CD8-positive, alpha-beta T cell (primary cell): ENCODE measurements at places on chromosomes 7 and 10.
A peak's percentile ranks its signal among the peaks of the same experiment; 100 is the strongest.

DNA sequence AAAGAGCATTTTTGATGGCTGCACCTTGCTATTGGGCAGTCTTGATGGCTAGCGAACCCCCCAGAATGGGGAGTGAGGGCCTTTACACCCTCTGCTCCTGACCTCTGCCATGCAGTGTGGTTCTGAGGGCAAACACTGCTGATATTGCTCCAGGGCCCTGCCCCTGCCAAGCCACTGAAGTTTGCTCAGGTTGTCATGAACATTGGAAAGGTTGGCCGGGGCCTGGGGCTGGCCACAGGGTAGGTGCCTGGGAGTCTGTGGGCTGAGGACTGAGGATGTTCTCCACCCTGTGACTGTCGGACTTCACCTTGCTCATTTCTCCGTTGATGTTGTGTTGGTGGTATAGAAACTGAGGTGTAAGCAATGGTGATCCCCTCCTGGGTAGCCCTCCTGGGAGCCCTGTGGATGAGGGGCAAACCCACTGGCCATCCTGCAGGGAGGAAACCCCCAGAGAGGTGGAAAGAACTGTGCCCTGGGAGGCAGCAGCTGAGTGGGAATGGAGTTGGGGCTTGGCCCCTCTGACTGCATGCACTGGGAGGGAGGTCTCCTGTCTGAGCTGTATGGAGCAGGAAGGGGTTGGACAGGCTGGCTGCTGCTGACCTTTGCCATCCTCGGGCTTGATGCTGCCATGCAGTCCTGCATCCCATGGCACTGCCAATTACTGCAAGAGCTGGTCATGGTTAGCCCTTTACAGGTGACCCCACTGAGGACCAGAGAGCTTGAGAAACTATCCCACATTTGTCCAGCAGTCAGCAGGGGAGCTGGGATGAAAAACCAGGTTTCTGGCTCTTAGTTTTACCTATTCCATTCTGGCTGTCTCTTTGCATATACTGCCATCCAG, 77.1 kb downstream of the SH2D4B start:
- DNase-seq = no peak

- no peak for DNase-seq
Measured at GRCh38 chr10:118817328-118818068, 62.7 kb upstream of the CACUL1 start.

DNA sequence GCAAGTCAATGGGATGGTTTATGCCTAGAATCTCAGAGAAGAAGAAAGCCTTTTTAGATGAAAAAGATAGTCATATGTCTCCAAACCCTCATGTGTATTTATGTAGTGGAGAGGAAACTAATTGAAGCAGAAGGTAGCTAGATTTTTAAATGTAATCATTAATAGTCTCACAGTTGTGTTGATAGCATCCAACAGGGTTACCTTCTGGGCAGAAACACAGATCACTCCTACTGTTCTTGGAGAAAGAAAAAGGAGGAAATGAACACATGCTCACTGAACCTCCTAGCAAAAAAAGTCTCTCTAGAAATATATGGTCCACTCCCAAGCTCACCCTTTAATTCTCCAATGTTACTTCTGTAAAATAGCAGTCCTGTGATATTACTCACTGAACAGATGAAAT, 777.2 kb upstream of the C7orf33 start:
- DNase-seq = no peak

- no peak for DNase-seq
Measured at GRCh38 chr10:58451193-58451889, 61.3 kb upstream of the BICC1 start.

GRCh38 chr10:73923935-73924598, 13.1 kb downstream of the PLAU start:
- DNase-seq = no peak

DNA sequence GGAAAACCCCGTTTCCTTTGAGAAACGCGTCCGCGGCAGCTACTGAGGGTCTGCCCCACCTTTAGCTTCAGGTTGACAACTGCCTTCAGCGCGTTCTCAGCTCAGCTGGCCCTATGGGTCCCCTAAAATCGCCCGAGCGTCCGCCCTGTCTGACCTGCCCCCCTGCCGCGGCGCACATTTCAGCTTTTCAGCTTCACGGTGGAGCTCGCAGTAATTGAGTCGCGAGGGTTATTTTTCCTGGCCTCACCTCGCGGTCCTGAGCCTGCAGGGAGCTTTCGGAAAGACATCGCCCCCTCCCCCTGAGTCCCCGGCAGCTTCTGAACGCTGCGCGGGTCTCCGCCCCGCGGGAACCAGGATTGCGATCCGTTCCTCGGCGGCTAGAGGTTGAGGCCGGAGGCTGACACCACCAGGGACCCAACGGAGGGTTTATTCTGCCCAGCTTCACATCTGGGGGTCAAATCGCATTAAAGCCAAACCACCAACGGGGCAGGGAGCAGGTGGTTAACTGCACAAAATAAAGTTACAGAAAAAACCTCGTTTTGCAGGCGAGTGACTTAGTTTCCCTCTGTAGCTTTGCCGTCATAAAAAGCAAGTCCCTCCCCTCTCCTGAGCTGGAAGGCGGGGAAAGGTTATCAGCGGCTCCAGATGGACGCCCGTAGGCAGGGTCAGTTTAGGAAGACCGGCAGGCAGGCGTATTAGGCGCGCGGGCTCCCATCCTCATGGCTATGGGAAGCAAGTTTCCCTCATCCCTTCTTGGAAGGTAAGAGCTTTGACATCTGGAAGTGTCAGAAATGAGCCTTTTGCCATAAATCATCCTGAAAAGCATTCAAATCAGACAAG, 11.0 kb downstream of the TWIST1 start:
- DNase-seq = no peak

DNA sequence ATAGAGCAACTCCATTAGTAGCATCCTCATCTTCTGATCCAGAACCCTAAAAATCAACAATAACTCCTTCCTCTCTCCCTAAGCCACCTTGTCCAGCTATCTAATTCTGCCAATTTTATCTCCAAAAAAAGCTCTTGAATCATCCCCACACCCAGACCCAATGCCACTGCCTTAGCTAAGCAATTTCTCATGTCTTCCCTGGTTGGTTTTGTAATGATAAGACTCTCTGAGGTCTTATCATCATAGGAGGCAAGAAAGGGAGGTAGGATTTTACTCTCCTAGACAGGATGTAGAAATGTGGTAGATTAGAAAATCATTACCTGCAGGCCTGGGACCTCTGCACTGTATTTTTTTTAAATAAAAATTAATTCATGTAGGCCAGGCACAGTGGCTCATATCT, 283.5 kb upstream of the NEBL start:
- DNase-seq = no peak

- no peak for DNase-seq
Measured at GRCh38 chr10:116742367-116743265, at the start of gene HSPA12A. HSPA12A (minus strand) TSS chr10:116742566; CDS start chr10:116742469, 97 bp downstream.

GRCh38 chr10:106450966-106451365, 713.5 kb downstream of the SORCS1 start:
- DNase-seq = no peak

- DNase-seq = no peak
Measured at GRCh38 chr7:26721450-26721849, 142.9 kb downstream of the SKAP2 start.

DNA sequence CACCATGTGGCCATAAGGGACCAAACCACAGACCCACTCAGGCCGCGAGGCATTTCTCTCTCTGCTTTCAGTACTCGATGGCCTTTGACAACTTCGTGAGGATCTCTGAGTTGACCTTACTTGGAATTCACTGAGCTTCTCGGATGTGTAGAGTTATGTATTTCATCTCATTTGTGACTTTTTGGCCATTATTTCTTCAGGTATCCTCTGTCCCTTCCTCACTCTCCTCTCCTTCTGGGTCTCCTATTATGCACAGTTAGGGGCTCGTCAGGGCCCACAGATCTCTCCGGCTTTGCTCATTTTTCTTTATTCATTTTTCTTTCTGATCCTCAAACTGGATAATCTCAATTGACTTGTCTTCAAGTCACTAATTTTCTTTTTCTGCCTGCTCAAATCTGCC, 16.6 kb upstream of the FOXL3 start:
- no peak for DNase-seq

GRCh38 chr7:2256306-2257045, 14.4 kb downstream of the NUDT1 start:
- no peak for DNase-seq

DNA sequence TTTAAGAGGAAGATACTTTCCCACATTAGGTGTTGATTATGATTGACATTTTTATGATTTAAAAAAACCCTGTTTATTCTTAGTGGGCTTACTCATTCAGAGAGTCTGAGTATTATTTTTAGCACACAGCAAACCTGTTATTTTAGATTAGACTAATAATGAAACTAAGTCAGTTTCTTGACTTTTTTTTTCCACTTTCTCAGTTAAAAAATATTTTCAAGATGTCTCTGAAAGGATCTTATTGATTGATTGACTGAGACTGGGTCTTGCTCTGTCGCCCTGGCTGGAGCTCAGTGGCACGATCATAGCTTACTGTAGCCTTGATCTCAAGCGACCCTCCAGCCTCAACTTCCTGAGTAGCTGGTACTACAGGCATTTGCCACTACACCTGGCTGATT, 20.4 kb upstream of the INPP5F start:
- DNase-seq = no peak

GRCh38 chr10:118045837-118046394, 825 bp downstream of the RAB11FIP2 start:
- peak; percentile 34 for DNase-seq

GRCh38 chr7:37295401-37295800, 153.3 kb downstream of the ELMO1 start:
- no peak for DNase-seq

GRCh38 chr7:134480730-134481129, 21.8 kb upstream of the AKR1B1 start:
- DNase-seq = no peak

DNA sequence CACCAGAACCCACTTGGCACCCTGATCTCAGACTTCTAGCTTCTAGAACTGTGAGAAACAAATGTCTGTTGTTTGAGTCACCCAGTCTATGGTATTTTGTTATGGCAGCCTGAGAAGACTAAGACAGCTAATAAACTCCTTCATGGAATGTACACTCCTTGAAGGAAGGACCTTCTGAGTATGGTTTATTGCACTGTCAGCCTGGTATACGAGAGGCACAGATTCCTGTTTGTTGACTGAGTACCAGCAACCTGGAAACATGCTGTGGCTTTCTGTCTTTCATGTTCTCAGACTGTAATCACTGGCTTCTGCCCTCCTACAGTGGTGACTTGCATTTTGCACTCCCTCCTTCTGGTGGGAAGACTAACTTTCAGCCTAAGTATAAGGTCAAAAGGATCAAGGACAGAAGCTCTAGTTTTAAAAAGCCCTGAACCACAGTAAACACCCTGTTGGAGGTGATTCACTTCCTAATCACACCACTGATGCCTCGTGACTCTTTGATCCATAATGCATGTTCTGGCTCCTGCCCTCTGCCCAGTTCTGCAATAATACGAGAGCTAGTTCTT, 319.0 kb upstream of the NPSR1 start:
- DNase-seq = no peak
